ENCODE measurements at places on chromosomes 12 and 14. TPM values are rescaled to one million over a fixed set of nuclear protein-coding genes. Genes with fewer than 3 reads are reported as not detected.

Gene IL23A
- total RNA-seq, result 20.5 TPM

Gene TCL1B
- total RNA-seq, result 5.5 TPM

- peaks cover 61% of the 10 kb centered on the region for H3K27me3 ChIP-seq
- H3K4me3 ChIP-seq, result no peak overlapping the region
- H3K36me3 ChIP-seq, result no peaks in the 10 kb centered on the region
- H3K4me1 ChIP-seq, result peaks cover 21% of the 10 kb centered on the region
- peak; percentile 21 for DNase-seq
Observed at GRCh38 chr14:94768521-94769390, 1.2 kb downstream of the GSC start.

Gene SDR9C7
- total RNA-seq, result not detected

Gene MANSC1
- total RNA-seq, result 0.73 TPM

DNA sequence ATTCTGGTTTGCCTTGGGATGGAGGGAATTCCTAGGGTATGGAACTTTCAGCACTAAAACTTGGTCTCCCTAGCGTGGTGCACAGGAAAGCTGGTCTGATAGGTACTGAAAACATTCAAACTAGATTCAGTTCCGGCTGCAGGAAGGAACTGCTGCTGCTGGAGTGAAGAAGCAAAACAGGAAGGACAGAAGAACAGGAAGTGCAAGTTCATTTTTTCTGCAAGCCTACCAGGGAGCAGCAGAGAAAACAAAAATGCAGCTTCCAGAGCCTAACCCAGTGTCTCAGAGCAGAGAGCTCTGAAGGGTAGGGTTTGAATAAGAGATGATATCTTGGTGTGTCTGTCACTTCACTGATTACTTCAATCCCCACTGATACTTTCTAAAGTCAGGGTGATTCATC is 165.2 kb downstream of the VRK1 start:
- H3K27me3 ChIP-seq, result no peaks in the 10 kb centered on the region
- no peaks in the 10 kb centered on the region for H3K36me3 ChIP-seq
- H3K4me1 ChIP-seq, result peaks cover 56% of the 10 kb centered on the region
- peak overlapping the region; percentile 74 for H3K27ac ChIP-seq

GRCh38 chr12:85036733-85037132 is 582 bp downstream of the LRRIQ1 start:
- H3K27me3 ChIP-seq, result peaks cover 4% of the 10 kb centered on the region
- H3K36me3 ChIP-seq, result no peaks in the 10 kb centered on the region
- peak overlapping the region; percentile 52 for H3K4me3 ChIP-seq
